Putamen (tissue), 1 donor: ENCODE measurements at places on chromosomes 13 and 19.
A peak's percentile ranks its signal among the peaks of the same experiment; 100 is the strongest.

DNA sequence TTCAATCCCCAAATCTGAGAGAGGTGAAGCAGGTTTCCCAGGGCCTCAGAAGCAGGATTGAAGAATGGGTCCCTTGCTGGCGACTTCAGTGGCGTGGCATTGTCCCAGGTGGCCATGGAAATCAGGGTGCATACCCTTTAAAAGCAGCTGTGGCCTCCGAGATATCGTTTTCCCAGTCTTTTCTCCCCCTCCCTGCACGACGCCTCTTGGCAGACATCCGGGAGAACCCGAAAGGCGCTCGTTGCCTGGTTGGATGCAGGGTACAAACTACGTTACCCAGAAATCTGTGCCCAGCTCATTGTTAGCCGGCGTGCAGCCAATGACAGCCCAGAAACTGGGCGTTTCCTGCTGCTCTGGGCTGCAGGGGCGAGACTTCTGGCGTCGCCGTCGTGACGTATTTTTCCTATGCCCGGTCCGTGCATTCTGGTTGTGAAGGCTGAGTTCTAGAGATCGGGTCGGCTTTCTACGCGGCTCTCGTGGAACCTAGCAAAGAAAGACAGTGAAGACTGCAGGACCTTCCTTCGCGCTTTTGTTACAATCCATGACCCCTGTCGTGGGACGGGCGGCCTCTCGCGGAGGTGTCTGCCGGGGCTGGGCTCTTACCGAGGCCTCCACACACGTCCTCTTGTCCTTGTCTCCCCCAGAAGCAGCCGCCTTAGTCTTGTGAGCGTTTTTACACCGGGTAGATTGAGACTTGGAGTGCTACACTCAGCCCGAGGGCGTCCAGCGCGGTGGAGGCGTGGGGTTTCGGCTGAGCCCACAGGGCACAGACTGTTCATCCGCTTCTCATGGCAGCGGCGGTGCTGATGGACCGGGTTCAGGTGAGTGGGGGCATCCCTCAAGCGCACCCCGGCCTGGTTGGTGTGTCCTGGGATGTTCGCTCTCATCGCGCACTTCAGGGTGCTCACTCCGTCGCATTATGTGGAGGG lies at the start of gene ZNF304:
Gene ZNF304, plus strand, starts transcription at position 395 of the 929 bp plus-strand sequence. Its CDS starts 394 bp downstream, at position 789.
- DNase-seq = peak; percentile 97

DNA sequence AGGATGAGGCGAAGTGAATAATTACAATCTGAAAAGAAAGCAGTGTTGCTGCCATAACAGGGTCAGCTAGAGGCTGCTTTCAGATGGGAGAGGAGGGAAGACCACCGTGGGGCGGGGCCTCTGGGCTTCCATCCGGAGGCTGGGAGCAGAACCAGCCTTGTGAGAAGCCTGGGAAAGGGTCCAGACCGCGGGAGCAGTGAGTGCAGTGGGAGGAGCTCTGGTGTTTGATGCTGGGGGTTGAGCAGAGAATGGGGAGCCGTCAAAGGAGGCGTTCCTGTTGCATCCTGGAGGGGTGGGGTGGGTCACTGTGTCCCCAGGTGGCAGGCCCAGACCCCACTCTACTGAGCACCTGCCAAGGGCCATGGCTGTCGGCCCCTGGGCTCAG lies 18.1 kb downstream of the NKPD1 start:
- no peak for DNase-seq

GRCh38 chr13:34733721-34734120 lies 208.3 kb upstream of the NBEA start:
- no peak for DNase-seq

GRCh38 chr13:91108315-91108714 lies 239.2 kb upstream of the MIR17HG start:
- no peak for DNase-seq

GRCh38 chr19:6236310-6237291 lies 43.2 kb downstream of the MLLT1 start:
- DNase-seq = no peak

- DNase-seq = peak; percentile 79
Observed at GRCh38 chr19:29492769-29493168, 33.0 kb upstream of the VSTM2B start.

- no peak for DNase-seq
Observed at GRCh38 chr19:19276386-19276785, 3.3 kb upstream of the TM6SF2 start.

DNA sequence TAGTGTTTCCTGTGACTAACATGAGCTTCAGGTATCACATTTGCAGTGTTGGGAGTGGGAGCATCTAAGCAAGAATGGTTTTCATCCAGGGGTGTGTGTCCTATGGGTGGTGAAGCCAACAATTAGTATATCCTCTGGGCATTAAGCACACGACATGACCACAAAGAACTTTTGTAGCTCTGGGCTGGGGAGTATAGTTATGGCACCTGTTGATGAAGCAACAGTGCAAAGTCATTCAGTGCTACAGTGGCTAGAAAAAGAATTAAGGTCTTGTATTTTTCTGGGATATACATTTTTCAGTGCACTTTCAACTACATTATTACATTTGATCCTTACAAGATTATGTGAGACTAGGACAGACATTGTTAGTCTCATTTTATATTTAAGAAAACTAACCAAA lies 21.8 kb downstream of the CCNA1 start:
- DNase-seq = no peak

DNA sequence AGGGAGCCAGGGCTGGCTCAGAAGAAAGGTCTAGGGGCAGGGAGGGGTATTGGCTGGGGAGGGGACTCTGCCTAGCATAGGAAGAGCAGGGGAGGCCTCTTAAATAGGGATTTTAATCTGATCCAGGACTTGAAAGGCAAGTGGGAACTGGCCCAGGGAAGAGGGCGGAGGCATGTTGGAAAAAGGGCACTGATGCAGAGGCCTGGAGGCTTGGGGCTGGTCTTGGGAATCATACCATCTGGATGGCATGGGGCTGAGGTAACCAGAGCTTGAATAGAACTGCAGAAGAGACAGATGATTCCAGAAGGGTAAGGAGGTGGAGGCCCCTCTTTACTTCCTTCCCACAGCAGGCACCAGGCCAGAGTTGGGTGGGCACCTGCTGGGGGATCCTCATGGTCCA lies 29.1 kb downstream of the CERS4 start:
- DNase-seq = no peak

GRCh38 chr19:13044231-13044836 lies 49.1 kb downstream of the NFIX start:
- no peak for DNase-seq

- DNase-seq = no peak
Observed at GRCh38 chr19:48989701-48990291, 3.3 kb downstream of the GYS1 start.

DNA sequence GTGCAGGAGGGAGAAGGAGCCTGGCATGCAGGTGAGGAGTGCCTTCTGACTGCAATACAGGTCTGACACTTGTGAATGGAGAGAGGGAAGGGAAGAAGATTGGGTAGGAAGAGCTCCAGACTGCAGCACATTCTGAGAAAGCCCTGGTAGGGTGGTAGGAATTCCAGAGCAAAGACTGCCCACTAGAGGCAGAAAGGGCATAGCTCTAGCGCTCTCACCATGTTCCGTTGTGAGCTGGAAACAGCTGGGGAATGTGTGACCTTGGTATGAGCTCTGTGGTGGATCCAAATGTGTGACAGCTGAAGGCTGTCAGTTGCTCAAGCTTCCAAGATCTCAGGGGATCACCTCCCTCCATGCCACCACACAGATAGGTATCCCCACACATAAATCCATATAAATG lies 2.9 kb upstream of the MTUS2 start:
- DNase-seq = no peak

DNA sequence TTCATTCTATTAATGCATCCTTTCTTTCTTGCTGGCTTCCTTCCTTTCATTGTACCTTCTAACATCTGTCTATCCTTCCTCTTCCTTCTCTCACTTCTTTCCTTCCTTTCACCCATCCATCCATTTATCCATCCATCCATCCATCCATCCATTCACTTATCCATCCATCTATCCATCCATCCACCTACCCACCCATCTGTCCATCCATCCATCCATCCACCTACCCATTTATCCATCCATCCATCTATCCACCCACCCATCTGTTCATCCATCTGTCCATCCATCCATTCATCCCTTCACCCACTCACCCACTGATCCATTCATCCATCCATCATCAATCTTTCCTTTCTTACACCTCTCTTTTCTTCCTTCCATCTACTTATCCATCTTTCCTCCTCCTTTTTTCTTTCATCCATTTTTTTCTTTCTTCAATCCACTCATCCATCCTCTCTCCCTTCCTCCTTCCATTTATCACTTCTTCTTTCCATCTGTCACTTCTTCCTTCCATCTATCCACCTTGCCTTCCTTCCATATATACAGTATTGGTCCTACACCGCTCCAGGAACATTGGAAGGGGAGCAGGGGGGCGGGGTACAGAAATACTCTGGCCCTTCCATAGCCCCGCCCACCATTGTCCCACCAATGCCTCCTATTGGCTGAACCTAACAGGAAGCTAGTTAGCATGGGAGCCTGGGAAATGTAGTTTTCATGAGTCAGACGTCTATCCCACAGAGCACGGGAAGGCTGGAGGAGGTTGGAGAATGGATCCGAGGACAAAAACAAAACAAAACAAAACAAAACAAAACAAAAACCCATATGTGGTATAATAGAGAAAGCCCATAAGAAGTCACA lies 45.9 kb downstream of the MBD3L1 start:
- DNase-seq = no peak

DNA sequence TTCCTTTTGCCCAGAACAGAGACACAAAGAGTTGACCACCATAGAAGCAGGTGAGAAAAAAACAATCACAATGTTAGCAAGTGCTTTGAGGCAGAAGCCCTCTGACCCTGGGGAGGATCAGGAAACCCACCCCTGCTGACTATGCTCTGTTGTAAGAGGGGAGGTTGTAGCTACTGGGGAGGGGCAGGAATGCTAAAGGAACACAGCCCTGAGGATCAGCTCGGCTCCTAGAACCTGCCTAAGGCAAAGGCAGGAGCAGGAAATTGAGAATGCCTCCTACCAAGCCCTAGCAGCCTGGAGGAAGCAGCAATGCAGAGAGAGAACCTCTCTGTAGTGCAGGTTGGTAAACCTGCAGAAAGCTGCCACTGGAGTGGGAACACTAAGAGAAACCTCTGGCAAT lies 624.0 kb upstream of the KLF12 start:
- no peak for DNase-seq

DNA sequence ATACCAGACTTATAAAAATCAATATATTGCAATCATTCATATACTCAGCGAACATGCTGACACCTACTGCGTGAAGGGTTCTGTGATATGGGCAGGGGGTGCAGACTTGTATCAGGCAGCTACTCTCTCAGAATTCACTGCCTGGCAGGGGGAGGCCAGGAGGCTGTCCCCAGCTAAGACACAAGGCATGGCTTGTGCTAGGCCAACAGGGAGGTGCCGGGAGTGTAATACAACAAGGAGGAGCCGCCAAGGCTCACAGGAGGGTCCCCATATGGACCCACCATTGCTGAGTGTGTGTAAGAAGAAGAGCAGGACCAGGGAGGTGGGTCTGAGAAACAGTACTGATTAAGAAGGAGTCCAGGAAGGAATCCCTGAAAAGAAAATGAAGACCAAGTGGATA lies 97.2 kb downstream of the COL4A2 start:
- DNase-seq = no peak

DNA sequence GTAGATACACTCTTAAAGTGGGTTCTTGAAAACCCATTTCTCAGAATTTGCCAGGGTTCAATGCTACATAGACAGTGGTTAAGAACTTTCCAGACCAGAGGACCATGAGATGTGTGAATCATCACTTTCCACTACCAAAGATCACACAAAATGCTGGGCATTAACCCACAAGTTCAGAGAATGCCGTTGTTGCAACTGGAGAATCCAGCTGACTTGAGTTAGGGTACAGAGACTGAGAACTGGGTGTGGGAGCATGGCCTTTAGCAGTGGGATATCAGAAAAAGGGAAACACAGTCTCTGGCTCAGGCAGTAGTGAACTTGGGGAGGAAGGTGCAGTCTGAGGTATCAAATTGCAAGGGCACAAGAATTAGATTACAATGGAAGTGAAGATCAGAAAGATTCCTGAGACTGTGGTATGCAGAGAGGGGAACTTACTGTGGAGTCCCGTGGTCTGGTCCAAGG lies 51.5 kb upstream of the WDFY2 start:
- no peak for DNase-seq

DNA sequence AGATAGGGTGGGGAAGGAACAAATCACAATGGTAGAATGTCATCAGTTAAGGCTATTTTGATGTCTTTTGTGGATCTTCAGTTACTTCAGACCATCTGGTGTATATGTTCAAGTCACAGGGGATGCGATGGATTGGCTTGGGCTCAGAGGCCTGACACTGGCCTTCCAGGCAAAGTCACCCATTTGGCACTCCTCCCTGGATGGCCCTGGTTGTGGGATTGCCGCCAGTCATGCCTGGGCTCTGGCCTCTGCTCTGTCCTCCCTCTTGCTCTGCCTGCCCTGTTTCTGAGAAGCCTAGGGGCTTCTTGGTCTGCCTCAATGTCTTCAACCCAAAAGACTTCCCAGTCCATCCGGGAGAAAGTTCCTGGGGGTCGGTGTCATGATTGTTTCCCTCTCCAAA lies 50.2 kb downstream of the ZNF146 start:
- no peak for DNase-seq
